T-helper 22 cell (primary cell): ENCODE measurements at places on chromosomes 5 and 9.

DNA sequence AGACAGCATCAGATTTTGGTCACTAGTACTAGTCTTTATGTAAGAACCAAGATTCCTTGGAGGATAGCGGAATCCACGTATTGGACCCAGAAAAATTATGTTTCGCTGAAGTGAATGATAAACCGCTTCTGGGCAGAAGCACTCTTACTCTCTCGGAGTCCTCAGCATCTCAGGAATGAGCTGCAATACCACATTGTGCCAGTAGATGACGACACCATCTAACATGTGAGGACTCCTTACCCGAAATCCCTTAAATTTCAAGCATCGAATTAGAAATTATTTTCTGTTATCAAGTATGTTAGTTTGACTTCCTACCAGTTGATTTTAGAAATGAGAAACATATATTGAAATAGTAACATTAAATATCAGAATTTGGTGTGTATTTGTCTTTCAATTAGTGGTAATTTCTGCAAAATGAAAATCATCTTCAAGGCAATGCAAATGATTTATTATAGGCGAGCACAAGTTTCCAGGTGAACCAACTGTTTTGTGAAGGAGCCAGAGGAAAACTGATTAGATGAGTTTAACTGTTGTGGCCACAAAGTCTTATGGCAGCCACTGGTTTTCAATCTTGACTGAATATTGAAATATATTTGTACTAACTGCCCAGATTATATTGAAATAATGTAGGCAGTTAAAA is 66.0 kb upstream of the CAMK4 start:
- peak; percentile 41 for DNase-seq

DNA sequence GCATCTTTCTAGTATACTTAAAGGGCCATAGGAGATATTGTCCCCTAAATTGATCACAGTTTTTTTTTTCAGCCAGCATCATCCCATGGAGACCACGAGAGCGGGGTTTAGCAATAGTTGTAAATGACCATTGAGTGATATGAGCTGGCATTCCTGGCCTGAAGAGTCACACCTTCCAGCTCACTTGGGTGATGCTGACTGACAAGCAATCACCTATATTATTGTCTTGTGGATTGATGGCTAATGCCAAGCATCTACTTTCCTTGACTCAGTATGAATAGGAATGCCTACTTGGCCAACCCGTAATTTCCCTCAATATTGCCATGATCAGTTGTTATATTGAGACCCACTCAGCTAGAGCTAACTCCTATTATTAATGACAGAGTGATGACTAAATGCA is 70.5 kb downstream of the ADAMTSL1 start:
- no peak for DNase-seq

- no peak for DNase-seq
Observed at GRCh38 chr5:148152781-148153180, 15.6 kb upstream of the SPINK14 start.

DNA sequence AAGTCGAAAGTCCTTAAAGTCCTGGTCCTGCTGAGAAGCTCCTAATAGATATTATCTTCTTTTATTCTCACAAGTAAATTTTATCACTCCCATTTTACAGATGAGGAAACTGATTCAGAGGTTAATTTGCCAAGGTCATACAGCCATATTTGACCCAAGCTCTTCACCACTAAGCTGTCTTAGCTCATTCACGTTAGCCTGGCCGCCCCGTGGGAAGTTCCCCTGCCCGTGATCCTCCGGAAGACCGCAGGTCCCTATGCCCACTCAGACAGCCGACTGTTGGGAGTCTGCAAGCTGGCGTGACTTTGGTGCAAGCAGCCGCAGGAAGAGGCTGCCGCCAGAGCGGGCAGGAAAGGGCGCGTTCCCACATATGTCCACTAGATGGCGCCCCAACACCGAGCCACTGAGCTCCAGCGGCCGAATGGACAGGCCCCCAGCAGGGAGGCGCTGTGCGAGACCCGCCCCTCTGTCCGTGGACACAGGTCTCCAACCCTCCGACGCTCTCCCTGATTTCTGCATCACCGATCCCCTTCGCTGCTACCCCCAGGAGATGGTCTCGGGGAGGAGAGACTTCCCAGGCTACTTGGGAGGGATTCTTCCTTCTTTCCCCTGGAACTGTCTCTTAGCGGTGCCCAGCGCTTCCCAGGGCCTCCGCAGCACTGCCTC is 10.0 kb upstream of the ARAP3 start:
- DNase-seq: peak; percentile 67

DNA sequence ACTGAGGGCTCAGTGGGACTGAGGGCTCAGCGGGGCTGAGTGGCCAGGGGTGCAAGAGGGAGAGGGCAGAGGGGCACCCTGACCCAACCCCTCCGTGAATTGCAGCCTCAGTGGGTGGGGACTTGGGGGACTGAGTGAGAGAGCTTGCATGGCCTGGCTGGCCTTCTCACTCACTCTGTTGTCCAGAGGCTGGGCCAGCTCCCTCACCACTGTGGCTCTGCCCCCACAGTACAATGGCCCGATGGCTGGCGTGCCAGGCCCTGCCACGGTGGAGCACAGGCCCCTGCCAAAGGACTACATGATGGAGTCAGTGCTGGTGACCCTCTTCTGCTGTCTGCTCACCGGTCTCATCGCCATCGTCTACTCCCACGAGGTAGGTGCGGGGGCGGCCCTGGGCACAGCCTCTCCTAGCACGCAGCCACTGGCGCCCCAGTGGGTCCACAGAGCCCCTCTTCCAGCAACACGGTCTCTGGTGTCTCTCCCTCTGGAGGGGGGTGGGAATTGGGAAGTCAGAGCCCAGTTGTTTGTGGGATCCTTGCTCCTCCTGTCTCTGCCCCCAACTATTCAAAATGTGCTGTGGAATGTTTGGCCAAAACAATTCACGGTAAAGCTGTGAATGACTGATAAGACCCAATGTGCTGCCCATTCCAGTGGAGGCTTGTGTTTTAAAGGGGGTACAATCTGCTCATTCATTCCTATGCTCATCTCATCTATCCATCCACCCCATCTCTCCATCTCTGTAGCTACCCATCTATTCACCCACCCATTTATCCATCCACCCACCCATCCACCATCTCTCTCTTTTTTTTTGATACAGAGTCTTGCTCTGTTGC is 10.7 kb downstream of the PRRT1B start:
- DNase-seq: no peak

GRCh38 chr5:167158588-167158987 is 1132.9 kb upstream of the WWC1 start:
- DNase-seq: no peak

DNA sequence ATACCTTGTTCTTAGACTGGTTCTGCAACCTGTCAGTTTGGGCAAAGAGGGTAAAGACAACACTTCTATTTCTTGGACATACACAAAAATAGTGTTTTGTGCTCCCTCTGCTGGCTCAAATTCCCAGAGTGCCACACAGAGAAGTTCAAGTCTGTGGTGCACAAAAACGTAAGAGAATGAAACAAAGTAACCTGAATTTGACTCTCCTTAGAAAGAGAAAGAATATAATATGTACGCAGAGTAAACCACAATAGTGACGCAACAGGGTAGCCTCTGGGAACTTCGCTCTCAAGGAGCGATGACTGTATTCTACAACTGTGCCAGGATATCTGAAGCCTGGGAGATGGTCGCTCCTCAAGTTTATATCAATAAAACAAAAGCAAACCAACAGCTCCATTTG is 18.5 kb downstream of the DDX31 start:
- DNase-seq: no peak

GRCh38 chr5:56077796-56078233 is 83.1 kb upstream of the IL6ST start:
- DNase-seq: no peak

GRCh38 chr5:65722575-65723403 is 784 bp downstream of the NLN start:
- DNase-seq: no peak

DNA sequence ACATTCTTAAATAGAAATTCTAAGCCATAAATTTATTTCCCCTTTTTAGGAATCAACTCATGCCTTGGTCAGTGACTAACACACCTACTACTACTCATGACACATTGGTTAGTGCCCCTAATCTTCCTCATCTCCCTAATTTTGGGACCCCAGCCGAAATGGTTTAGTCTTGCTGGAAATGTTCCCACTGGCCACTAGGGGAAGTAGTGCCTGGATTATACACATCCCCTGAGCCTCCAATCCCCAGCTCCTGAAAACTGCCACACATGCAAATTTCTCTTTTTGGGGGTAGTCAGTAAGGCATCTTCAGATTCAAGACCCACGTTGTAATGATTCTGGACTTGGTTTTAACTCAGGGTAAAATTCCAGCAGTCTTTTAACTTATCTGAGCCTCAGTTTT is 79.8 kb downstream of the HSD17B3 start:
- no peak for DNase-seq

DNA sequence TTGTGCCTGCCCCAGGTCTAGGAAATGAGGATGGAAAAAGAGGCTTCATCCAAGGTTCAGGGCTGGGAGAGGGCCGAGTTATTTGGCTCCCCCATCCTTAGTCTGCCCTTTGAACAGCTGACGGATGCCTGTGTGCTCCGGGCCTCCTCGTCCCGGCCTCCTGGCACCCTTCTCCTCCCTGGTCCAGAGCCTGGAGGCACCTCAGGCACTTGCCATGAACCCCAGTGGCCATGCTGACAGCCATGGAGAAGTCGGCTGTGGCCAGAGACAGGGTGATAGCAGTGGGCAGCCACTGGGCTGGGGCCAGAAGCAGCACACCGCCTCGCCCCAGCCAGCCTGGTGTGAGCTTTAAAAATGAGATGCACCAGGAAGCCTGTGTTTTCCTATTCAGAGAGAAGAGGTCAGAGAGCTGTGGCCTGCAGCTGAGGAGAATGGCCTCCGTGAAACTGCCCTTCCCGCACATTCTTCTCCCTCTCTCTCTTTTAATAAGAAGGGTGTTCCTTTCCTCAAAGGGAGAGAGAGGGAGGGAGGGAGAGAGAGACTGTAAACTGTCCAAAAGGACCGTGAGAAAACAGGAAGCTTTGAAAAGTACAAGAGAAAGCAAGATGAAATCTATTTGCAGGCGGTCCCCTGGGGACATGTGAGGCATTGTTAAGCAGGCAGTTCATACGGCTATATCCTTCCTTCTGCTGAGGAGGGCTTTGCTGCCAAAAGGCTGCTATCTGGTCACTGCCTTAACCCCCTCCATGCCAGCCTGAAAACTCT is 55.3 kb downstream of the ZNF366 start:
- DNase-seq: no peak

DNA sequence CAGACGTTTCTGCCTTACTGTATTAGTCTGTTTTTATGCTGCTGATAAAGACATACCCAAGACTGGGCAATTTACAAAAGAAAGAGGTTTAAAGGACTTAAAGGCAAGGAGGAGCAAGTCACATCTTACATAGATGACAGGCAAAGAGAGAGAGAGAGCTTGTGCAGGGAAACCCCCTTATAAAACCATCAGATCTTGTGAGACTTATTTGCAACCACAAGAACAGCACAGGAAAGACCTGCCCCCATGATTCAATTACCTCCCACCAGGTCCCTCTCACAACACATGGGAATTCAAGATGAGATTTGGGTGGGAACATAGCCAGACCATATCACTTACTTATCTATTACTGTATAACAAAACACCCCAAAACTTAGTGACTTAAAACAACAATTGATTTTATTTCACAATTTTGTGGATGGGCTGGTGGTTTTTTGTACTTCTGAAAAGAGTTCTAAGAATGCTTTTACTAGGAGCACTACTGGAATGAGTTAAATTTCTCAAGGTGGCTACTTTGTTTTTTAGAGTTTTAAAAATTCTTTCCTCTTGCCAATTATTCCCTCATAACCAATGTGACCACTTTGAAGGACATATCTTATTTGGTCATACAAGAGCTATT is 10.3 kb downstream of the RUSC2 start:
- no peak for DNase-seq

GRCh38 chr5:140073296-140073695 is 30.2 kb upstream of the NRG2 start:
- DNase-seq: no peak

DNA sequence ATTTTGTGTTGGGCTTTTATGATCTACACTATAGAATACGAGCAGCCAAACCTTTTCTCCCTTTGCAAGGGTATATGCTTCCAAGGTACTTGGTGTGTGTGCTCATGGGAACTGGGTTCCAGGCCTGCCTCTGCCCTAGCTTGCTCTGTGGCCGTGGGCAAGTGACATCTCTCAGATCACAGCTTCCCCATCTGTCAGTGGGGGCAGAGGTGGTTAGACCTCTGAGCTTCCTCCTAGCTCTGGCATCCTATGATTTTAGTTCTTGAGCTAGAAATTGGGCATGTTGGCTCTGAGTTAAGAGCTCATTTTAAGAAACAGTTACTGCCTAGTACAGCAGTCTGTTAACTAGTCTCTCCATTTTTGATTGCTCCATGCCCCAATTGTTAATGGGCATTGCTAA is 12.5 kb upstream of the CCNJL start:
- no peak for DNase-seq

- DNase-seq: no peak
Observed at GRCh38 chr9:137049544-137050449, 3.8 kb upstream of the NPDC1 start.

GRCh38 chr5:154729613-154730012 is 25.6 kb upstream of the LARP1 start:
- no peak for DNase-seq

GRCh38 chr5:19987612-19988361 is at the start of gene CDH18:
CDH18 (minus strand) TSS chr5:19988200; CDS start chr5:19838986, 149,214 bp downstream.
- no peak for DNase-seq

- no peak for DNase-seq
Observed at GRCh38 chr5:31757806-31758205, 118.9 kb downstream of the PDZD2 start.

DNA sequence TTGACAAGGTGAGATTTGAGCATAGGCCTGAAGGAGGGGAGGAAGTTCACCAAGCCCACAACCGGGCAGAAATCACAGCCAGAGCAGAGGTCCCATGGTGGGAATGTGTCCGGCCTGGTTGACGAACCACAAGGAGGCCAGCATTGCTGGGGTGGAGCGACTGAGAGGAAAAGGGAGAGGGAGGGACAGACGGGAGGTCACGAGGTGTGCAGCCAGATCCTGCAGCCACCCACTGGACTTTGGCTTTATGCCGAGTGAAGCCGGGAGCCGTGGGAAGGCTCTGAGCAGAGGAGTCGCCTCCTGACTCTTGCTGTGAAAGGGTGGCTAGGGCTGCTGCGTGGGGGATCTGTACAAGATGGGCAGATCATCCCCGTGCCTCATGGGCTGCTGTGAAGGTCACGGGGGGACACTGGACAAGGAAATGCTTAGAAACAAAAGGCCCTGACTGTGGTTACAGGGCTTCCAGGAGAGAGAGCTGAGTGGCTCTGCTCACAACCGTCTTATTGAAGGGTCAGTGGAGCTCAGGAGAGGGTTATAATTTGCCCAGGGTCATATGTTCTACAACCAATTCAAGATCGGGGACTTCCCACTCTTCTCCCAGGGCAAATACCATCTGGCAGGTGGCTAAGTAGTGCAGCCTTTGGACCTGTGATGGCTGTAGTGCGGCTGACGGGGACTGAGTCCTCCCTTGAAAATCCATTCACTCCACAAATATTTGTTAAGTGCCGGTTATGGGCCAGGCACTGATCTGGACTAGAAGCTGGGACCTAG is 15.6 kb upstream of the CD74 start:
- DNase-seq: no peak

GRCh38 chr9:7210854-7211637 is 453.3 kb downstream of the KDM4C start:
- DNase-seq: no peak
